ENCODE measurements at places on chromosomes 5 and 9.

- no peak for DNase-seq
Measured at GRCh38 chr9:114274217-114274616, 48.7 kb upstream of the ORM1 start.

DNA sequence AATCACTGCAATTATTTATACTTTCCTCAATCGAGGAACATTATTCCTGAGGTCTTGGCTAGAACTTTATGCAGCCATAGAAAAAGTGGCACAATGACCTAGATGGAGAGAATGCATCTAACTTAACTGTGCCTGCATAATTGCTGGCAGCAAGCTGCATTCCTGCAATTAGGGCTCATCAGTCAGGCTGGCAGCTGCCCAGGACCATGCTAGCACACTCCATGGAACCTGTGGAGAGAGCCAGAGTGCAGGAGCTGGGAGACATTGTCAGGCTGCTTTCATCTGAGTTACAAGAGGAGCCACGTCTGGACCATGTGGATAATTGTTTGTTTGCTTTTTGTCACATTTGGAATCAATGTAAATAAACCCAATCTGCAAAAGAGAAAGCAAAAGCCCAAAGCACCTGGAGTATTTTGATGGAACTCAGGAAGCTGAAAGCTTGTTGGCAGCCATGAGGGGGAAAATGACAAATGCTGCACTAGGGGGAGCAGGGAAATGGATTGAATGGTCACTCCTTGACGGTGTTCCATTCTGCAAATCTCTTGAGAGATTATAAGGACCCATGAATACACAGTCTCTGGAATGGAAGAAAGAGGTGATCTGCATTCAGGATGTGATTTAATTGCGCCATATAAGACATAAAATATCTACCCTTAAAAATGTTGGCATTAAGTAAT lies 839.9 kb downstream of the MAT2B start:
- DNase-seq: no peak

- peak; percentile 52 for DNase-seq
Measured at GRCh38 chr5:141560725-141561483, 57.9 kb downstream of the DIAPH1 start.

GRCh38 chr9:79377339-79377855 lies 194.4 kb upstream of the TLE4 start:
- no peak for DNase-seq

DNA sequence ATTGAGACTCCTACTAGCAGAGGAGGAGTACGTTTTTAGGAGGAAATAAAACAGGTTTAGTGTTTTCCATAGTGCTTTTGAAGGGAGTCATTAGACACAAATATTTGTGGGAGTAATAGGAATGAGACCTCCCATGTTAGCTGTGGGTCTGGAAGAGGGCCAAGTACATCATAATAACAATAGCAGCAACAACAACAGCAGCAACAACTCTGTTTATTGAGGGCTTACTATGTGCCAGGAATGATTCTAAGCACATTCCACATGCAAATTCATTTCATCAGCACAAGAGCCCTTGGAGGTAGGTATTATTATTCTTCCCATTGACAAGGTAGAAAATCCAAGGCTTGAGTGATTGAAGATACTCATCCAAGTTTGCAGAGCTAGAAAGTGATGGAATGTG lies 384.2 kb upstream of the RPS23 start:
- DNase-seq: no peak

DNA sequence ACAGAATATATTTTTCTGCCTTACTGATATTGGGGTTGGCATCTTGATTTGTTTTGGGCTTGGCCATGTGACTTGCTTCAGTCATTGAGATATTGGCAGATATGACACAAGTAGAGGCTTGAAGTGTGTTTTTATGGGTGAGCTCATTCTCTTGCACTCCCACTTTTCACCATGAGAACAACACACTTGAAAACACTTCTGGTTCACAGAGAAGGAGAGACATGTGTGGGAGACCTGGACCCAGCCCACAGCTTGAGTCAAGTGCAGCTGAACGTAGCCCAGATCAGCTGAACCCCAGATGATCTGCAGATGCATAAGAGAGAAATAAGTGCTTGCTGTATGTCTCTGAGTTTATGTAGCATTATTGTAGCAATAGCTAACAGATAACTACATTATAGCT lies 155.4 kb downstream of the SEMA6A start:
- DNase-seq: no peak

GRCh38 chr5:28344836-28345433 lies 1306.5 kb upstream of the CDH9 start:
- peak; percentile 70 for DNase-seq

- peak; percentile 86 for DNase-seq
Measured at GRCh38 chr9:91905991-91906469, 44.0 kb downstream of the ROR2 start.

DNA sequence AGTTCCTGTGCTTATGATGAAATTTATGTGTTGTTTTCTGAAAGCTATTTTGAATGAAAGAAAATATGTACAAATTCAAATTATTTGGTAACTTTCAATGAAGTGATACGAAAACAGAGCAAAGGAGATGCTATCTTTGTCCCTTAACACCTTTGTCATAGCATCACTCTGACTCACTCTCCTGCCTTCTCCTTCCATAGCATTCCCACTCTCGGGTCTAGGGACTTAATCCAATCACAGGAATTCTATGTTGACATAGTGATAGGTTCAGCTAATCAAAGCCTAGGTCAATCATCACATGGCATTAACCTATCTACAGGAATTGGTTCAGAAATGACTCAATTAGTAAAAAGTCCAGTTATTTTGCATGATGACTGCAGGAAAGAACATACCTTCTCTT lies 464.7 kb upstream of the RORB start:
- DNase-seq: no peak

DNA sequence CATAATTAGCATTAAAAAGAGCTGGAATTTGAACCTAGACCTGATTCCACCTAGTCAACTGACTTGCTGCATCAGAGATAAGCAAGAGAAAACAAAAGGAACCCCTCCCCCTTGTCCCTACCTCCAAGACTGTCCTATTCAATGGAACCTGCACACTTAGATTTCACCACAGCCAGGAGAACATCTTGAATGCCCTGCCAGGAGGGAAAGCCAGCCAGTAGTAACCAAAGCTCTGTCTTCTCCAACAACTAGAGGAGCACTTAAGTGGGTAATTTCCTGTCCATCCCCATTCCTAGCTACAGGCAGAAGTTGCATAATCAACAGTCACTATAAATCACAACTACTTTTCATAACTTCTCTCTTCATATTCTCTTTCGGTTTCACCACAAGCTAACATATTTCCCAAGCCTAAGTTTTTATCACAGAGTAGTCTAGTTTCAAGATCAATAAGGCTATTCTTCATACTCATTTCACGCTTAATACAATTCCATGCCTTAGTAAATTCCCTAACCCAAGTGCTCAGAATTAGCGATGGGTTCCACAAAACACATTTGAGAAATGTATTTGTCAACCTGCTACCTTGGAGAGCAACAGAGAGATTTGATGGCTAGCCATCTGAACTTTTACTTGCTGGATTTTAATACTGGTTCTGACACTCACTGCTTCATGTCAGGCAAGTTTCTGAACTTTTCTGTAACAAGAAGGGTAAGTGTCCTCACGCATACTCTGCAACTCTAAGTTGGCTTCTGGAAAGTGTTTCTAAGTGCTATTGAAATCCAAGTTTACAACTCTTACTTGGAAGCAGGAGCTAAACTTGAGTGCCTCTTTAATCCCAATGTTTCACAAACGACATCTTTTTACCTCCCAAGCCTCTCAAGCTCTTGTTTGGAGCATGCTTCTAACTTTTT lies 2.0 kb downstream of the DENND1A start:
- DNase-seq: peak; percentile 75

DNA sequence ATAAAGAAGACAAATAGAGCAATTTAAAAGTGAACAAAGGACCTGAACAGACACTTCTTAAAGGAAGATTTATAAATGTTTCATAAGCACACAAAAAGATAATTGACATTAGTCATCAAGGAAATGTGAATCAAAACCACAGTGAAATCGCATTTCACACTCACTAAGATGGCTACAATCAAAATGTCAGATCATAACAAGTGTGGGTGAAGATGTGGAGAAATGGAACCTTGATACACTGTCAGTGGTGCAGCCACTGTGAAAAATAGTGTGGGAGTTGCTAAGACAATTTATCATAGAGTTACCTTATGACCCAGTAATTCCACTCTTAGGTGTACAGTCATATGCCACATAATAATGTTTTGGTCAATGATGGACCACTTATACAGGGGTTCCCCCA lies 54.5 kb upstream of the HTR4 start:
- DNase-seq: no peak

- no peak for DNase-seq
Measured at GRCh38 chr5:168962306-168962705, 338.6 kb downstream of the SLIT3 start.

DNA sequence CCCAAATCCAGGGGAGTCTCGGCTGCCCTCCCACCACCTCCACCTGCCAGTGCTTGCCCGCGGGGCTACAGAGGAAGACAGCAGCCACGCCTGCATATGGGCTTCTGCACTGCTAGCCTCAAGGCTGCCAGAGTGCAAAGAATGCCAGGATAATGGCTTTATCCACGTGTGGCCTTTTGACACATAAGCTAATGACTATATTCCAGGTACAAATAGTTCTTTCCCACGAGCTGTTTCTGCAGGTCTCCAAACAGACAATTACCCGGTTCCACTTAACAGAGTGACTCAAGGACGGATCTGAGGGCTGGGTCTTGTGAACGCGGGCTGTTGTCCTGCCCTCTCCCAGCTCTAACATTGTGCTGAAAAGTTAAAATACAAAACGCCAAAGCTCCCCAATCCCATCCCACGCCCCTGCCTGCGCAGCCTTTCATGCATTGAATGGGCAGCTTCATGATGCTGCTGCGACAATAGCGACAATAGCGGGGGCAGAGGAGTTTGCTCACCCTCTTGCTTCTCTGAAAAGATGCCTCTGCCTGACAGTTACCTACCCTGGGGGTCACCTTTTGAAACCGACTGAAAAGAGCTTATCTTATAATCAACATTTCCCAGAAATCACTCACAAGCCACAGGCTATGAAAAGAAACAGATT lies 39.1 kb upstream of the MSH3 start:
- DNase-seq: no peak

- DNase-seq: peak; percentile 20
Measured at GRCh38 chr9:95626885-95627558, 110.3 kb upstream of the PTCH1 start.

- DNase-seq: no peak
Measured at GRCh38 chr5:83752700-83753099, 32.0 kb upstream of the HAPLN1 start.

- no peak for DNase-seq
Measured at GRCh38 chr5:72046106-72046505, 61.2 kb upstream of the MAP1B start.

GRCh38 chr5:29568028-29568427 lies 1625.5 kb upstream of the CDH6 start:
- peak; percentile 85 for DNase-seq

- no peak for DNase-seq
Measured at GRCh38 chr9:85430659-85431338, 311.0 kb downstream of the AGTPBP1 start.

GRCh38 chr9:132183134-132183533 lies 21.3 kb downstream of the NTNG2 start:
- DNase-seq: no peak

- no peak for DNase-seq
Measured at GRCh38 chr5:61999371-61999770, 306.6 kb upstream of the KIF2A start.

GRCh38 chr5:171770153-171770552 lies 15.5 kb upstream of the SMIM23 start:
- DNase-seq: peak; percentile 71

DNA sequence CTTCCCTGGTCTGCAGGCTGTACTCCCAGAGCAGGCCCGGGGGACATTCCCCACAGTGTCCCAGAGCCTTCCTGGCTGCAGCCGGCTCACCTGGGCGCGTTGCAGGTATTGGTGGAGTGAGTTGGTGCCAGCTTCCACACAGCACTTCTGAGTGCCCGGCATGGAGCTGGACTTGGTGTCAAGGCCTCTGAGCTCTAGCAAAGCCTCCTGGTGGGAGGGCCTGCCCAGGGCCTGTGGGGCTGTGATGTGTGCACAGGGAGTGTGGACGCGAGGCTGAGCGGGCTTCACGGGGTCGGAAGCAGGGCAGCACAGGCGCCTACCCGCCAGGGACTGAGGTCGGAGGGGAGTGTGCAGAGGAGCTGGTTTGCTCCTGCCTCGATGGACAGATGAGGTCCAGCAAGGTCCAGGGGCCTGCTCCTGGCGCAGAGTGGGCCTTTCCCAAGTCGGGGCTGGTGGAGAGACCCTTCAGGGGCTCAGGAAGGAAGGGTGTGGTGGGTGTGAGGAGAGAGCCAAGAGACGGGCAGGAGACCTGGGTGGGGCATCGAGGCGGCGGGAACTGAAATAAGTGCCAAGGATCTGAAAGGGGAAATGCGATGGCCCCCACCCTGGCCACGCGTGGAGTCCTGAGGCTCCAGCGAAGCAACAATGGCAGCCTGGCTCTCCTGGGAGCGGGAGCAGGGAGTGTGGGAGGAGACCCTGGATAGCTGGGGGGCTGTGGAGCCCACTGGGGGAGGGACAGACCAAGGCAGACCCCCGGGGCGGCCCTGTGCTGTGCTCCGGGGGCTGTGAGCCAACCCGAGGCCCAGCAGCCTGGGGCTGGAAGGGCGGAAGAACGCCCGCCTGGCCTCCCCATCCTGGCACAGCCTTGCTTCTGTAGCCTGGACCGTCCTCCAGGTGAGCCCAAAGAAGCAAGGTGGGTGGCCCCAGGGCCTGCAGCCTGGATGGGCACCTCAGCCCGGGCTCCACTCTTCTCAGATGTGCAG lies 78.4 kb downstream of the RXRA start:
- DNase-seq: no peak

DNA sequence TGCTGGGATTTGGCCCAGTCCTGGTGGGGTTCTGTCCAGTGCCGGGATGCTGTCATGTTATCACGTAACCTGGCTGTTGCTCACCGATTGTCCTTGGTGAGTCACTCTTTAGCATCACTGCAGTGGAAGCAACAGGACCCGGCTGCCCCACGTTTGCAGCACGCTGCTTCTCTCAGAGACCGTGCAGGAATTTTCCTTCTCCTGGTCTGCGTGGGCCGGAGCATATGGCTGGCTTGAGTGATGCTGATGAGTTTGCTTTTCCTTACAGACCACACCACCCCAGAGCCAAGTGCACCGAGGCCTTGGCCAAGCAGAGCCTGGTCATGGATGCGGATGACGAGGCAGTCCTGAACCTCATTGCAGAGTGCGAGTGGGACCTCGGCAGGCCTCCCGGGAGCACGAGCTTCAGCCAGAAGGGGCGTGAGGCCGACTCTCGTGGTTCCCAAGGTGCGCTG lies 21.4 kb downstream of the CEP72 start:
- DNase-seq: no peak
